Stimulated activated CD8-positive, alpha-beta memory T cell treated with anti-CD3 and anti-CD28 coated beads, Interleukin-7, amount 100 ng/mL, for 24 hours (primary cell): ENCODE measurements at places on chromosomes 2 and 18.

GRCh38 chr2:168120730-168121129, 126.7 kb downstream of the STK39 start:
- no peak for DNase-seq

- no peak for DNase-seq
Observed at GRCh38 chr18:25503567-25504081, 151.7 kb upstream of the ZNF521 start.

DNA sequence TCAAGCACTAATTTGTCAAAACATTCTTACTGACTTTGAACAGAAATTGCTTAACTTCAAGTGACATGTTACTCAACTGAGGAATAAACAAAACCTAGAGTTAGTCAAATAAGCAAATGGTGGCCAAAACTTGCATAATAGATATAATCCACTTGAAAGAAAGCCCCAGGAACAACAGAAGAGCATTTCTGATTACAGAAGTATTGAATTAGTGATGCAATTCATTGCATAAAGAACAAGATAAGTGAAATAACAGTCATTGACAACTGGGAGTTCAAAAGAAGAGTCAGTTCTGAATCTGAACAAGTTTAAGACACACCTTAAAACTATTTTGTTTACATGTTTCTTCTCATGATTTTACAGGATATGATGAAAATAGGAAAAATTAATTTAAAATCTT, 30.8 kb downstream of the COBLL1 start:
- no peak for DNase-seq

GRCh38 chr2:213317929-213318328, 33.7 kb downstream of the SPAG16 start:
- no peak for DNase-seq

- DNase-seq: no peak
Observed at GRCh38 chr2:145755019-145755837, 1235.3 kb upstream of the ZEB2 start.

DNA sequence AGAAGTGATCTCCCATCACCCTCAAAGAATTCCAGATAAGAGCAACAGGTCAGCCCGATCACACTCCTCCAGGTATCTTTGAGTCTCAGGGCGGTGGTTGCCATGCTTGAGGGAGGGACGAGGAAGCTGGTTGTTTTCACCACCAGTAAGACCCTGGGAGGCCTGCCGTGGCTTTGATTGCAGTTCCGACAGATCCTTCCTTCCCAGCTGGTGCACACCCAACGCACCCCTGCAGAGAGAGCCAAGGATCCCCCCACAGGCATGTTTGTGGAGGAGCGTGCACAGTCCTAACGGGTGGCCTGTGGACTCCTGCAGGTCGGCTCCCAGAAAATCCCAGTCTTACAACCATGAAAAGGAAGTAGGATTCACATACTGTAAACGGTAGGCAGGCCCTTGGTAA, 13.8 kb upstream of the ZNF236 start:
- DNase-seq: no peak

GRCh38 chr2:235302263-235302662, 191.6 kb upstream of the AGAP1 start:
- DNase-seq: no peak

DNA sequence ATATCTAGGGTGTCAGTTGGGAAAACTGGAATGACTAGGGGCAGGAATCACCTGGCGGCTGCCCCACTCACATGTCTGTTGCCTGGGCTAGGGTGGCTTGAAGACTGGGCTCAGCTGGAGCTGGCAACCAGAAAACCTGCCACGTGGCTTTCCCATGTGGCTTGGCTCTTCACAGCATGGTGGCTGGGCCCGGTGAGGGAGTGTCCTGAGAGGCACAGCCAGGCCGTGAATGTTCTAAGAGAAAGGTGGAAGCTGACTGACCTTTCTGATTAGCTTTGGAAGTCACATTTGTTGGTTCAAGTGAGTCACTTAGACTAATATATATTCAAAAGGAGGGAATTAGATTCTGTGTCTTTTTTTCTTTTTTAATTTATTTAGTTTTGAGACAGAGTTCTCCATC, 22.7 kb downstream of the SP5 start:
- DNase-seq: no peak

GRCh38 chr18:48809365-48809764, 141.4 kb downstream of the SMAD7 start:
- DNase-seq: no peak

DNA sequence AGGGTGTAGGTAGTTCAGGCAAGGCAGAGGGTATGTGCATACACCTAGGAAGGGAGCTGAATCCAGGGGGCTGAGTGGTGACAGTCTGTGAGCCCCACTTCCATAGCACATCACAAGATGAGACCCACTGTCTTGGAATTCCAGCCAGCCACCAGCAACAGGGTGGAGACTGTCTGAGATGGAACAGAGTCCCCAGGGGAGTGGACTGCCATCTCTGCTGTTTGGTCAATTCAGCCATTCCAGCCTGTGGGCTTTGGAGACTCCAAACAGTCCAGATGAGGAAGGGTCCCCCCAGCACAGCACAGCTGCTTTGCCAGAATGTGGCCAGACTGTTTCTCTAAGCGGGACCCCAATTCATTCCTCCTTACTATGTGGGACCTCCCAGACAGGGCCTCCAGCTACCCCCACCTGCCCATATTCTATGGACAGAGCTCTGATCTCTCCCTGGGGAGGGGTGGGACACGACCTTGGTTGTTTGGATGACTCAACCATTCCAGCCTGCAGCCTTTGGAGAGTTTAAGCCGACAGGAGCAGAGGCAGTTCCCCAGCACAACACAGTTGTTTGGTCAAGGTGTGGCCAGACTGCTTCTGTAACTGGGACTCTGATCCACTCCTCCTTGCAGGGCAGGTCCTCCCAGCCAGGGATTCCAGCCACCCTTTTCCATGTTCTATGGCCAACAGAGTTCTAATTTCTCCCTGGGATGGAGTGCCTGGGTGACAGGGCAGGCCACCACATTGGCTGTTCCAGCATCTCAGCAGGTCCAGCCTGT, 178.0 kb downstream of the RND3 start:
- DNase-seq: no peak

DNA sequence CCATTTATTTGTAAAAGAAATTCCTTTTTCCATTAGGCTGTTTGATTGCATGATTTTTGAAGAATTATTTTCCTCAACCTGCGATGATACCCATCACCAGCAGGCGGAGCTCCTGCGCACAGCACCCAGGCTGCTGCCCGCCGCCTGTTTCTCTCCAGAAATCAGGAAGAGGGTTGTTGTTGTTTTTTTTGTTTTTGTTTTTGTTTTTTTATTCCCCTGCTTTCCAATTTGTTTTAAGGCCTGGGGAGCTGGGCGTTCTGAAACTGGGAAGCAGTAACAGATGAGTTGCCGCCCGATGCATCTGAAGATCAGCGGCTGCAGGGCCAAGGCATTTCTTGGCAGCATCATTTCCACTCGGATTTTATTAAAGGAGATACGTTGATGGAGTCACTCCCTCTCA, 132.1 kb downstream of the MBP start:
- DNase-seq: peak; percentile 17

DNA sequence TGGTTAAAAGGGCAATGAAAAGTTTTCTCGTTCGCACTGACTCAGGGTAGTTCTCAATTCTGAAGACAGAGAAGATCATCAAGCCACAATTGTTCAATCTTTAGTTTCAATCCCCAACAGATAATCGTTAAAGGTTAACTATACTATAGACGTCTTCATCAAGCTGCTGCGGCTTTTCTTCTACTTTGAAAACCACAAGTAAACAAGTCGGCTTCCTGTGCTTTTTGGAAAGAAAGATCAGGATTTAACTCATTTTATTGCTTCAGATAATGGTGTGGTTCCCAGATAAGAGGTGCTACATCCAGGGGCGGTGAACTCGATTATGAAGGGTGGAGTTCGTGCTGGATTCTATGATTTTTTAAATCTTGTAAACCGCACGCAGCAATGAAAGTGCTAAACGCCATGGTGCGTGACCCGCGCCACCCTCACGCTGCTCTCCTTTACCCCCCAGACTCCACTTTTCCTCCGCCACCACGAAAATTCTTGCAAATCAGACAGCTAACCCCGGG, 545 bp upstream of the CDCA7 start:
- no peak for DNase-seq

DNA sequence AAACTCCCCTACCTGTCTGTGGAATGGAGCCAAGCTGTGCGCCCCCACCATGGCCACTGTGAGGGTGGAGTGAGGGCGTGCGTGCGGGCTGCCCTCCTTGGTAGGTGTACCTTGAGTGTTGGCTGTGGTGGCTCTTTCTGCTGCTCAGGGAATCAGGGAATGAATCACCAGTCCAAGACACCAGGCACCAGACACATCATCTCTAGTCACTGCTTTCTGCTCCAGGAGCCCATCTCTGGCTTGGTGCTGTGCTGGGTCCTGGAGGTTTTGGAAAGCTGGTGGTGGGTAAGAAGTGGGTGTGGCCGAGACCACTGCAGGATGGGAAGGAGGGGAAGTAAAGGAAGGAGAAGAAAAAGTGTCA, 209.9 kb downstream of the SEPTIN10 start:
- DNase-seq: no peak

DNA sequence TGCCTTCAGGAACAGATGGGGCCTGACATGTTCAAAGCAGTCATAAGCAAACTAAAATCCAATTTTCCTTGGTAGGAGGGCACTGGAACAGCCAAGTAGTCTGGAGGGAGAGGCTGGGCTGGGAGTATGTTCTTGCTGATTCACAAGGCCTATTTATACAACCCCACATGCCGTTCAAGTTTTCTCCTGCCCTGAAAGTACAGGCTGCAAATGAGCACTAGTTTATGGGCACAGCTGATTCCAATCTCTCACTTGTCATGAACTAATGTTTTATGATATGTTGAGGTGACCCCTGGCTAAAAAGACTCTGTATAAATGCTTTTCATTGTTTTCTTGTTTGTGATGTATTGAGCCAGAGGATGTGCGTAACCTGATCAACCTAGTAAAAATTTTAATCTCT, 183.4 kb upstream of the SRD5A2 start:
- no peak for DNase-seq

DNA sequence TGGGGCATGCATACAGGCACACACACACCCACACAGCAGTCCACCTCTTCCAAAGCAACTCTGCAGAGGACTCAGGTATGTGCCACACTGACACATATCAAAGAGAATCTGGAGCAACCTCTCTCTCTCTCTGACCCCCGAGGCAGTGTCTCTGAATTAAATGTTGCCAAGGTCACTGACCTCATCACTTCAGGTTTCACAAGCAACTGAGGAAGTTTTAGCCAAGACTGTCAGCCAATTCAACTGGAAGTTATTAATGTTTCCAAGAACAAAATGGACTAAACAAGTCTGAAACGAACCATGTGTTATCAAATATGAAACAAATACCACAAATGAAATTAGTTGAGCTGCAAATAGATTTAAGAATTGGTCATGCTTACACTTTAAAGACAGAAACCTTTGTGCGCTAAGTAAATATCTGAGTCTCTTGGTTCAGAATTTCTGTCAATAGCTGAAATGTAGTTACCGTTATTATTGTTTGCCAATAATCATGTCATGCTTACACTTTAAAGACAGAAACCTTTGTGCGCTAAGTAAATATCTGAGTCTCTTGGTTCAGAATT, 86.1 kb downstream of the SLC25A12 start:
- DNase-seq: no peak

DNA sequence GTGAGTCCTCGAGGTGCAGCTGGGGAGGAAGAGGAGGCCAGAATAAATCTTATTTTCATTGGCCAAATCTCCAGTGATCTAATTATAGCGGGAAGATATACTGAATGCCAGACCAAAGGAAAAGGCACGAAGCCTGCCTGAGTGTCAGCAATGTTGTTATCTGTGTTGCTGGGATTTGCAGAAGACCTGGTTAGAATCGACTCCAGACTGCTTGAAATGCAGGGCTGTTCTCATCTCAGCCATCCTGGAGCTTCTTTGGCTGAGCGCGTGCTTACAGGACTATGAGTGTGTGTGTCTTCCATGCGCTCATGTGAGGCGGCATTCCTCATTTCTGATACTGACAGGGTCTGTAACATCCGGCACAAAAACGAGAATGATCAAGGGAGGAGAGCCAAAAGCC, 81.2 kb downstream of the TSN start:
- no peak for DNase-seq

DNA sequence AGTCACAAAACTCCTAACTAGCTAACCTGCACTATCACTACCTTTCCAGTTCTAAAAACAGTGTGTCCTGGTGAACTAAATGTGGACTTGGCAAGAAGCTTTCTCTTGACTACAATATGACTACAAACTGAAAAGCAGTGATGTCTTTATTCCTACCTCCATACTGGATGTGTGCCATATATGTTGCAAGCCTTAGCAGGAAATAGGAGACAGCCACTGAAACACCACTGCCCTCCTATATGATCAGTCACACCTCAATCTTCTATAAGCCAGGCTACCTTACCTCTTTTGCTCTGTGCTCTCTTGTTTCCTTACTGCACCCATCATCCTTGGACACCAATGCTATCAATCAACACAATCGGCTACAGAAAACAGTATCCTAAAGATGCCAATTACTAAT, 34.1 kb downstream of the SS18 start:
- DNase-seq: no peak

DNA sequence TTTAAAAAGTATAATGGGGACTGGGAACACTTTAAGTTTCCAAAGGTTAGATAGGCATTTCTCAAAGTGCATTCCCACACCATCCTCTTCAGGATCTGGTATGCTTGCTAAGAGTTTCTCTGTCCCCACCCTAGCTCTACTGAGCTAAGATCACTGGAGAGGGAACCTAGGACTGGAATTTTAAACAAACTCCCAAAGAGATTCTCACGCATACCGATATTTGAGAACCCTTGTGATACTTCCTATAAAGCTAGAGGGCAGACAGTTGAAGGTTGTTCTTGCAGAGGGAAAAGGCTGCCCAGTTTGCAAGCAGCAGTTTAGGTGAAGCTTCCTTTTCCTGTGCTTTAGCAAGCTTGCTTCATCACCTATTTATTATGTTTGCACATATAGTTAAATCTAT, 3.6 kb downstream of the CNRIP1 start:
- DNase-seq: no peak

- DNase-seq: no peak
Observed at GRCh38 chr2:187002242-187002641, 153.3 kb upstream of the ZSWIM2 start.

DNA sequence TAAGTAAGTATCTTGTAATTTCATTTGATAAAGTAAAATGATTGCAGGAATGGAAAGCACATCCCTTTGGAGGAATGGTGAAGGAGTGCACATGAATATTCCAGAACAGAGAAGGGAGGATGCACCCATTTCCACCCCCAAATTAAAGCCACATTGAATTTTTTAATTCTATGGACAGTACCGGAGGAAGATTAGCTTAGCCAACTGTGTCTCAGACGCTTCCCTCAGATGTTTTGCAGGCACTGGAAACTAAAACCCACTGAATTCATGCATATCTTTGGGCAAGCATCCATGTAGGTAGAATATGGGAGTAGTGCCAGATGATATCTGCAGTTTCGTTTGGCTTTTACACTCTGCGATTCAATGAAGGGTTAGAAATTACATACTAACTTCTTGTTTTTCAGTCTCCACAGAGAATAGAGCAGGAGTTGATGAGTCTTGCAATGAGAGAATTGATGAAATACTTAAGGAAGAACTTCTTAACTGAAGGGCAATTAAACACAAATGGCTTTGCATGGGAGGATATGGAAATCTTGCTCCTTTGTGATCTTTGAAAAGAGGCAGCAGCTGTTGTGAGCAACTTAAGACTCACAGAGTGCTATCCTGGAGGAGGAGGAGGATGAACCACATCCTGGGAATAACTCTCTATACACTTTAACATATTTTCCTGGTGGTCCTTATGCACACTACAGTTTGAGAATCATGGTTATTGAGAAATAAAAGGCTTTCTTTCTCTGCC, 71.7 kb upstream of the MYO3B start:
- DNase-seq: no peak

- DNase-seq: no peak
Observed at GRCh38 chr2:61727746-61728145, 126.1 kb downstream of the FAM161A start.
